ENCODE measurements at places on chromosomes 5 and 9.

DNA sequence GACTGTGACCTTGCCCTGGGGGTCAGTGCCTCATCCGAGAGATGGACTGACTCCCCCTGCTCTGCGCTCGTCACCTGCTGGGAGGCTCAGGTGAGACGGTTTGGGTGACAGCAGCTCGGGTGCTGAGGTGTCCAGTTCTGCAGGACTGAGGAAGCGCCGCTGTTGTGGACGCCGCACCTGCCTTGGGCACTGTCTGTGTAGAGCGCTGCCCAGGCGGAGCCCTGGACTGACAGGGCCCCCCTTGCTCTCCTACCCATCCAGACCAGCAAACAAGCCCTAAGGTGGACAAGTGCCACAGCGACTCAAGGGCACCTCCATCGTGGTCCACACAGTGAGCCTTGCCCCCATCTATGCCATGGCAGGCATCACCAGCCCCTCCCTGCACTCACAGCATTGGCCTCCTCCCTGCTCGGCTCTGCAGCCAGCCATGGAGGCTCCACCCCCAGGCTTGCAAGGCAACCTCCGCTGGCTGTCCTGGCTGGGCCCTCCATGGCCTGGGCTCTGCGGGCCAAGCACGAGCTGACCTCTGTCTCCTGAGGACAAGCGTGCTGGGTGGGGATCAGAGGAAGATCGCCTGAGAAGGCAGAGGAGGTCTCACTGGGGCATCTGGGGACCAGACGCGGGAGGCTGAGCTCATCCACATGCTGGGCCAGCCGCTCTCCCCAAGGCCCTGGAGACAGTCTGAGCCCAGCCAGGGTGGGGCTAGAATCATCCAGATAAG lies 87.1 kb upstream of the COL5A1 start:
- no peak for DNase-seq

DNA sequence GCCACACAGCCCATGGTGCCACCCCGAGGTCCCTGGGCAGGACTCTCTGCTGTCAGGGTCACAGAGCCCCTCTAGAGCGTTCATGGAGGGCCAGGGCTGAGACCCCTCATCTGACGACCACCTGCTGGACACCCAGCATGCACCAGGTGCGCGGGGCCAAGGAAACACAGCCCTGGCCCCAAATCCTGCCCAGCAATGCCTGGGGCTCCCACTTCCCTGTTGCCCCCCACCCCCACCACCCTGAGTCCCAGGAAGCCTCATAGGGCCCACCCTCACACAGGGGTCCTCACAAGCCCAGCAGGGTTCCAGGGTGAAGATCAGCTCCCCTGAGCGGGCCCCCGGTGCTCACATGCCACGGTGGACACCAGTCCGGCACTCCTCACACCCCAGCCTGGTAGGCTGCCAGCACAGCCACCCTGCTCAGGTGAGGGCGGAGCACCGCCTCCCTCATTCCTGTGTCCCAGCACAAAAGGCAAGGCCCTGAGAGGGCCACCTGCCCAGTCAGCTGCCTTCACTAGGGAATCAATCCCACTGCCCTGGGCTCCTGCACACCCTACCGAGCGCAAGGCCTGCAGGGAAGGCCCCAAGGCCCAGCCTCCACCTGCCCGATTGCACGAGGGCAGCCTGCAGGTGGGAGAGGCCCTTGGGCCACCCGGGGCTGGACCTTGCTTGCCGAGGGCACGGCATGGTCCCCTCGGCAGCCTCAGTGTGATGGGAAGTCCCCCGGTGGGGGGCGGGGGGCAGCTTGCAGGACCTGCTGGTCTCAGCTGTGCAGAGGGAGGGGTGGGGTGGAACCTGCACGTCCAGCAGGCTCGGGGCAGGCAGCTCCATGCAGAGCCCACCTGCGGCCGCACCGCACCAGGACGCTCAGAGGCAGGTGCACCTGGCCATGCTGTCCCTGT lies 56.4 kb upstream of the UBAC1 start:
- no peak for DNase-seq

- no peak for DNase-seq
These were observed 264.6 kb downstream of the SEC61B start for GRCh38 chr9:99486684-99487083.

DNA sequence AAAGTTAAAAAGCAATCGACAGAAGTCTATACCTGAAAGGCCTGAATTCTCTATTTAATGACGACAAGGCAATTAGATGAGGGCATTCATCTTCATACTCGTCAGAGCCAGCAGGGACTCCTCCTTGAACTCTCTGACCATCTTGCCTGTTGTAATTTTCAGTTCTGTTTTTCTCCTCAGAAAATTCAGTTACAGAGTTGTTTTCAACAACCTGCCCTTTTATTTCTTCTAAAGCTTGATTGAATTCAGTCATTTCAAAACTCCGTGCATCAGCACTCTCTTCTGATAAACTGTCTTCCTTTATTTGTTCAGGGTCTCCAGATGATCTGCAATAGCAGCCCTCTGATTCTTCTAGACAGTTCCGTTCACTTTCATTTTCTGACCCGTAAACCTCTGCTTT lies 15.6 kb downstream of the RIOK2 start:
- no peak for DNase-seq

DNA sequence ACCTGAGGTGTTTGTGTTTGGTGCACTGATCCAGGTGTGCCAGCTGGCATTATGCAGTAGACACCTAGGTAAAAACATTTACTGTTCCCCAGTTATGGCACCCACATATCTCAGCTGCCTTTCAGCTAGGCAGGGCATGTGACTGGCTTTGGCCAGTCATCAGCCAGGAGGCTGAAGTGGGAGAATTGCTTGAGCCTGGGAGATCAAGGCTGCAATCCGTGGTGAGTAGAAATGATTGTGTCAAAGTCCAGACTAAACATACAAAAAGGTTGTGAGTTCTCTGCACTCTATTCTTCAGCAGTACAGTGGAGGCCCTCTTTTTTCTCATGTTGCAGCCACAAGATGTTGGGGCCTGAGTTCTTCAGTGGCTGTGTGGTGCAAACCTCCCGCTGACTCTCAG lies 3.2 kb upstream of the FBLL1 start:
- no peak for DNase-seq

DNA sequence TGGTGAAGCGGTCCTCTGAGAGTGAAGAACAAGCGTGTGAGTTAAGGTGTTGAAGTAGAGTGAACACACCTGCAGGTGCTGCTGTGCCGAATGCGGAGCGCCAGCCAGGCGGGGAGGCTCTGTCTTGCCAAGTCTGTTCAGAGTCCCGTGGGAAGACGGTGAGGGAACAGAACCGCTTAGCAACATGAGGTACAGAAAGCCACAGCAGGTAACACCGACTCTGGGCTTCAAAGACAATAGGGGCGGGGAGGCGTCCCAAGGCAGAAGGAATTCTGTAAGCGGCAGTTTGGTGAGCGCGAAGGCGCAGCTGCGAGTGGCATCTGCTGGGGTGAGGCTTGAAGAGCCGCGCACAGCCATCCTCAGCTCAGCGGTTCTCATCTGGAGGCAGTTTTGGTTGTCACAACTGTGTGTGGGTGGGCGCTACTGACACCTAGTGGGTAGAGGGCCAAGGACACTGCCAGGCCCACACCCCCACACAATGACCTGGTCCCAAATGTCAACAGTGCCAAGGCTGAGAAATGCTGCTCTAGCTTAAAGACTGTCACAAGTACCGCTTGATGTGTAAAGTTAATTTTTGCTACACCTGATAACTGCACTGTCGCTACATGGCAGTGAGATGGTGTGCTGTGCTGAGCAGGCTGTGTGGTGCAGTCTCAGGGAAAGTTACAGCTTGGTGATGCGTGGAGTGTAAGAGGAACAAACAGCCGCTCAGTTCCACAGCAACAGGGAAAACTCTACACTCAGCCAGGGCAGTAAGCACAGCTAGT lies 67.4 kb upstream of the TBC1D9B start:
- no peak for DNase-seq

GRCh38 chr9:31520301-31521085 lies 864.0 kb upstream of the ACO1 start:
- DNase-seq, result no peak

DNA sequence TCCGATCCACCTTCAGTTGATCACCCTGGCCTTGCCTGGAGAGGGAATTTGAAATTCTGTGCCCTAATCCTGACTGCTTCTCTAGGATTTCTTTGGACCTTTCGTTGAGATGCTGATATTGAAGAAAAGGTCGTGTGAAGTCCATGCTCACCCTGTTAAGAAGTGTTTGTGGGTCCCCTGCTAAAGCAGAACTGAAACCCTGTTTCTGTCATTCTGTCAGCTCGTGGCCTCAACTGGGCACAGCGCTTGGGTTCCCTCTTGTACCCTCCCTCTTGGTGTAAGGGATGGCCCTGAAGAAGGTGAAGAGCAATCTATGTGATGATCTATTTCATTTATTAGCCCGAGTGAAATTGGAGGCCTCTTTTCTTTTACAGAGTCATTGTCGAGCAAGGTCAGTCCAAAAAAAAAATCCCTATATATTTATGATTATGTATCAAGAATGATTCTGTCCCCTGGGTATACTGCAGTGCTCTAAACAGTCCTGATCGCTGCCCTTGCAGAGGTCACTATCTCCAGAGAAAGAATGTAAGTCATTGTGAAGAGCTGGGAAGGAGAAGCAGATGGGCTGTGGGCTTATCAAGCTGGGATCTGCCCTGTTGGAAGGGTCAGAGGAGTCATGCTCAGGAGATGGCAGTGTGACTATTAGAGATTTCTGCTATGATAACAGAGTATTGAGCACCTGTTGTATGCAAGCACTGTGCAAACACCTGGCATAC lies 56.1 kb downstream of the WWC1 start:
- DNase-seq, result no peak

DNA sequence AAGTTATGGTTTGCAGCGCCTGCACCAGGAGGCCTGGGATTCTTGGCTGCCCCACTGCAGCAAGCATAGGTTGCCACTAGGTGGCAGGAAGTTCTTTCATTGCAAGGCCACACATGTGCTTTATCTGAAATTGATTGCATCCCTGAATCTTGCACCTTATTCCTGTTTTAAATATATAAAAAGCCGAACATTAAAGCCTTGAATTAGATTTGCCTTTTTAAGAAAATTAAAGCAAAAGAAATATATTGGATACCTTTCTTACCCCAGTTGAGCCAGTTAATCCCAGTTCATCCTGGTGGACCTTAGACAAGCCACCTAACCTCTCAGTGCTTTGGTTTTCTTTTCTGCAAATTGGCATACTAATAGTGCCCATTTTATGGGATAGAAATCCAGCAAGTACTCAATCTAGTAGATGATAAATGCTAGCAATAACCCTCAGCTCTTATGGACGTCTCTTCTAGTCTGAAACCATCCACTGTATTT lies 6.3 kb upstream of the TRMT10B start:
- DNase-seq, result no peak

- DNase-seq, result no peak
These were observed 102.1 kb downstream of the PAM start for GRCh38 chr5:102857076-102857818.

GRCh38 chr5:61256474-61256873 lies 75.6 kb upstream of the ZSWIM6 start:
- DNase-seq, result no peak

GRCh38 chr5:43041669-43042175 lies 1.6 kb upstream of the ANXA2R start:
- peak; percentile 72 for DNase-seq

DNA sequence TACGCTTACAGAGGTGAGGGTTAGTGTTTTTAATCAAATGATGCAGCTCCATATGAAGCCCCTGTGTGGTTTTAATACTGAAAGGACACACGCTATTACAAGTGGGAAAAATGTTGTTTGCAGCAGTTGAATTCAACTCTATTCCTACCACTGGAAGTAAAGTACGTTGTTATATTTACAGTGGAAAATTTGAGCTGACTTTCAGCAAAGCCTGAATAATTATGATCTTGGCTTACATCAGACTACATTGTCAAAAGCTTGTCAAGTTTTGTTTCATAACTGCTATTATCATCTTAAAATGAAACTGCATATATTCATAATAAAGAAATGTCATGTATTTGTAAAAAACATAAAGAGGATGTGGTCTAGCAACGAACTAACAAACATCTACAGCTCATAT lies 818.5 kb downstream of the SEMA5A start:
- no peak for DNase-seq

DNA sequence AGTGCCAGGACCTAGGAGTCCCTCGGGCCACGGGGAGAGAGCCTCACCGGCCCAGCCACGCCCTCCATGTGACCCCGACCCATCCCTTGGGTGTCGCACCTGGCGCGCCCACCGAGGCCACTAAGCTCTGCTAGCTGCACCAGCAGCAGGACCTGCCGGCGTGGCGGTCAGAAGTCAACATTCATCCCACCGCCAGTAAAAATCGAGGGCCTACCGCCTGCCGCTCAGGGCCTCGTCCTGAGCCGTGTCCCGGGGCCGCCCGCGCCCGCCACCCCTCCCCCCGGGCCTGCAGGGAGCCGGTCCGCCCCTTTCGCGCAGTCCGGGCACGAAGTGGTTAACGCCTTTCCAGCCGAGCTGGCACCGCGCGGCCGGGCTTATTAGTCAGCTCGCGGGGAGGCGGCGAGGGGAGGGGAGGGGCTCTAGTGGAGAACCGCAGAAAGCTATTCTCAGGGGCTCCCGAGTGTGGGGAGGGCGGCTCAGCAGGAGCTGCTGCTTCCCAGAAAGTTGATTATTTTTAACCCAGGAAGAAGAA lies 124.4 kb downstream of the C9orf50 start:
- peak; percentile 60 for DNase-seq

DNA sequence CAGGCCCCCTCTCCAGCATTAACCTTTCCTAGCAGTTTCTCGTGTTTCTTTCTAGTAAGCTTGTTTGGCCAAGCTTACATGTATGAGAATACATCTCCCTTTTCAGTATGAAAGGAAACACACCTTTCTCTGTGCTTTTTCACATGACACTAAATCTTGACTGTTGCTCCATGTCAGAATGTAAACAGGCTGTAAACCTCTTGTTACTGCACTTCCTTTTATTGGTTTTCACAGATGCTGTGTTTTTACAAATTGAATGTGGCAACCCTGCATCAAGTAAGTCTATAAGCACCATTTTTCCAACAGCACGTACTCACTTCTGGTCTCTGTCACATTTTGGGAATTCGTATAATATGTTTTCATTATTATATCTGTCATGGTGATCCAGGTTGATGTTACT lies 2.2 kb upstream of the CANX start:
- no peak for DNase-seq

- no peak for DNase-seq
These were observed 119.7 kb downstream of the ZNF462 start for GRCh38 chr9:106982636-106983035.

DNA sequence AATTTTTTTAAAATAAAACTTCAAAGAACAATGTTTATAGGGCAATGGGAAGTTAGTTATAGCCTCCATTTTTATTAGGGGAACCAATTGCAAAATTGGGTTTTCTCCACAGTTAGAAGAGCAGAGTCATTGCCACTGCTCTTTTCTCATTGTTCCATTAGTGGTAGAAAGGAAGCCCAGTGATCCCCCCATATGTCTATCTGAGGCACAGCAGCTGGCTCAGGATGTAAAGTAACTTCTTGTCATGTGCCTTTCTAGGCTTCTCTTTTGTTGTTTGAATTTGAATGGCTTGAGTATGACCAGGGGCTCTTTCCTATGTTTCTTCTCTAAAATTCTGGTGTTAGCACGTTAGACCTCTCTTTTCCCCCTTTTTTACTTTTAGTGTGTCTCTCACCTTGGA lies 61.2 kb downstream of the UBAP1 start:
- no peak for DNase-seq
